Caco-2 (cell line): ENCODE measurements at places on chromosomes 7 and 10. TPM values are rescaled to one million over a fixed set of nuclear protein-coding genes. Genes with fewer than 3 reads are reported as not detected.

The TCAF2 gene
- total RNA-seq: 0.05 TPM in 1 of 2 replicates, not detected in the other

DNA sequence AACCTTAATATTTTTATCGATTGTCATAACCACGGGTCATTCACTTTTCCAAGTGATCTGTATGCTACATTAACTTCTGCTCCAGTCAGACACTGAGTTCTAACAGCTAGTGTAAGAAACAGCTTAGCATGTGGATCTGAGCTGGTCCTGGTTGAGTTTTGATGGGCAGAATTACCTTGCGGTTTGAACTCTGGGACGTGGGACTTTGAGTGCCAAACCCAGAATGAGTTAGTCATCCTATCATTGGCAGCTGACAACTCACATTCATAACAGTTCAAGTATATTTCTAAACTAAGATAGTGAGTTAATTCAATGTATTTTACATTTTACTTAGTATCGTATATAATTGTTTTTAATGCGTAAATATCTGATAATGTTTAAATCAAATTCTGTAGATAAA is 43.2 kb downstream of the C7orf33 start:
- no peak overlapping the region for H3K27ac ChIP-seq
- DNase-seq: no peak
- no peak overlapping the region for H3K4me3 ChIP-seq

GRCh38 chr7:22944510-22944909 is 69.4 kb downstream of the HYCC1 start:
- no peak overlapping the region for H3K4me3 ChIP-seq
- H3K36me3 ChIP-seq: no peaks in the 10 kb centered on the region
- no peak for DNase-seq
- H3K4me1 ChIP-seq: peaks cover 6% of the 10 kb centered on the region; the same call in 1 of the 2 replicates

The UCN3 gene
- total RNA-seq: not detected in 2 replicates

The POU6F2 gene
- 3.1 and 3.9 TPM in 2 replicates for total RNA-seq

- peak; percentile 59 for DNase-seq
- no peaks in the 10 kb centered on the region for H3K27me3 ChIP-seq
- H3K36me3 ChIP-seq: no peaks in the 10 kb centered on the region
- no peak overlapping the region for H3K27ac ChIP-seq
Measured at GRCh38 chr10:101840741-101841453, 2.7 kb downstream of the KCNIP2 start.

GRCh38 chr7:127254163-127254684 is 1.5 kb upstream of the GRM8 start:
- no peaks in the 10 kb centered on the region for H3K36me3 ChIP-seq
- no peak overlapping the region for H3K4me3 ChIP-seq
- peaks cover 12% of the 10 kb centered on the region for H3K27me3 ChIP-seq

GRCh38 chr10:86706401-86706841 is 38.1 kb downstream of the LDB3 start:
- H3K27ac ChIP-seq: no peak overlapping the region
- no peaks in the 10 kb centered on the region for H3K27me3 ChIP-seq
- DNase-seq: no peak
- H3K4me3 ChIP-seq: no peak overlapping the region
- peaks cover 6% of the 10 kb centered on the region for H3K4me1 ChIP-seq

DNA sequence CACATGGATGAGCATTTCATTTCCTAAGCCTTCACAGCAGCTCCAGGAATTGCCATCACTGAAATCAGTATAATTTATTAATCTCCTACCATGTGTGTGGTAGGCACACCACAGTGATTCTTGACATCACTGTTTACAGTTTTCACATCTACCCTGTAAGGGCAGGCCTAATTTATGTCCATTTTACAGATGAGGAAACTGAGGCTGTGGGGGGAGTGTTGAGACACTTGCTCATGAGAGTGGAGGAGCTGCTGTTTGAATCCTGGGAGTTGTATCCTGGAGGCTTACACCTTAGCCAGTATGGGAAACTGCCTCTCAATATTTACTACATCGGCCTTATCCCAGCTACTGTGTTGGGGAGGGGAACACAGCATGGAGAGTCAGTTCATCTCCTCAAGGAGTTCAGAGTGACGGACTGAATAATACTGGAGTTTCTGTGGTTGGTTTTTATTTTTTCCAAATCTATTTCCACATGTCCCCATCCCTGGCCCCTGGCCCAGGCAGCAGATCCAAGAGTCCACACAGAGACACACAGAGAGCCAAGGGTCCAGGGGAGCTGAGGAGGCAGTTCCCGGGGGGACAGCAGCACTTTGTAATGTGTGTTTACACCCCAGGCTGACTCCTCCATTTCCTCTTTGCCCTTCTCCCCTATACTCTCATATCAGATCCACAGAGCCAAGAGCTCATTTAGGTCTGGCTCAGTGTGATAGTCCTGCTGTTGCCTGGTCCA is 13.2 kb downstream of the UBTD1 start:
- no peak overlapping the region for H3K27ac ChIP-seq
- no peaks in the 10 kb centered on the region for H3K27me3 ChIP-seq
- no peaks in the 10 kb centered on the region for H3K4me1 ChIP-seq
- H3K36me3 ChIP-seq: no peaks in the 10 kb centered on the region
- no peak for DNase-seq

The PRPS1L1 gene
- total RNA-seq: not detected in 2 replicates

DNA sequence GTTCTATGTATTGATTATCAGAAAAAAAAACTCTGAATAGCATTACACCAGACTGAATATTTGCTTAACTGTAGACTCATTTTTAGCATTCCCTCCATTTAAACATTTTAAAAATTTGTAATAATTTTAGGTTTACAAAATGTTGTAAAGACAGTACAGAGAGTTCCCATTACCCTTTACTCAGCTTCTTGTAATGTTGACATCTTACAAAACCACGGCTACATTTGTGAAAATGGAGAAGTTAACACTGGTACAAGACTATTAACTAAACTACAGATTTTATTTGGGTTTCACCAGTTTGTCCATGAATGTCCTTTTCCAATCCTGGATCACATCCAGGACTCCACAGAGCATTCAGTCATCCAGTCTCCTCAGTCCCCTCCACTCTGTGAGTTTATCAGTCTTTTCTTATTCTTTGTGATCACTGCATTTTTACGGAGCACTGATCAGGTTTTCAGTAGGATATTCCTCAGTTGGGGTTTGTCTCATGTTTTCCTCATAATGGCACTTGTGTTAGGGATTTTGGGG is 130.0 kb upstream of the EEPD1 start:
- H3K27ac ChIP-seq: no peak overlapping the region
- DNase-seq: no peak
- H3K4me1 ChIP-seq: no peaks in the 10 kb centered on the region
- H3K27me3 ChIP-seq: no peaks in the 10 kb centered on the region

GRCh38 chr7:132158841-132159240 is 417.4 kb downstream of the PLXNA4 start:
- no peak for DNase-seq
- H3K4me1 ChIP-seq: no peaks in the 10 kb centered on the region
- H3K4me3 ChIP-seq: no peak overlapping the region
- no peaks in the 10 kb centered on the region; the same call in 1 of the 2 replicates for H3K27me3 ChIP-seq
- H3K36me3 ChIP-seq: no peaks in the 10 kb centered on the region

GRCh38 chr10:70513848-70514309 is 35.3 kb downstream of the PALD1 start:
- no peaks in the 10 kb centered on the region for H3K27me3 ChIP-seq
- no peak overlapping the region for H3K4me3 ChIP-seq
- no peak overlapping the region for H3K27ac ChIP-seq

The SFMBT2 gene
- total RNA-seq: not detected in 2 replicates

DNA sequence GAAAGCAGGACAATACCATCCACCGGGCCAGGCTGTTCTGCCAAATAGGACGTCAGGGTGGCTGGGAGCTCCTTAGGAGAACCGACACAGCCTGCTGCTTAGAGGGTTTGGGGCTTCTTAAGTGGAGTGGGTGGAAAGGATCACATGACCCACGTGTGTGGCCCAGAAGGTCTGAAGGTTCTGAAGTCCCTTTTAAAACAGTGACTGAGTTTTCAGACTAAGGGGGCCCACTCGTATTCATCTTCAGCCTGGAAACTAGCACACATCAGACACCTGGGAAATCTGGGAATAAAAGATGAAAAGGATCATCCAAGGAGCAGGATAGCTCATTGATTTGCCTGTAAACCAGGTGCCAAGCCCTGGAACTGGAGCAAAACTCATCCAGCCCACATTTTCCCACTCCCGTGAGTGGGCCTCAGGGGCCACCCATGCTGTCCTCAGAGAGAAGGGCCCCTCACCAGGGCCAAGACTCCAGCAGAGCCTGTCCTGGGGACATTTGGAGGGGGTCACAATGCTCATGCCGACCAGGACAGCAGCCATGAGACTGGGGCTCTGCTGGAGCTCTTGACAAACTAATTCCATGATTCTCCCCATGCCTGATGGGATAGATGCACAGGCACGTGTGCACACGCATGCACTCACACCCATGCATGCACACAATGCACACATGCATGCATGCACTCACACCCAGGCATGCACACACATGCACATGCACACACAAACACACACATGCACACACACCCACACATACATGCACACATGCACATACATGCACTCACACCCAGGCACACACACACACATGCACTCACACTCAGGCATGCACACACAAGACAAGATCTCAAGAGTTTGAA is 168.8 kb upstream of the PPP2R2D start:
- no peak overlapping the region for H3K27ac ChIP-seq
- H3K4me1 ChIP-seq: peaks cover 17% of the 10 kb centered on the region
- no peaks in the 10 kb centered on the region for H3K27me3 ChIP-seq
- no peaks in the 10 kb centered on the region for H3K36me3 ChIP-seq

- no peaks in the 10 kb centered on the region for H3K36me3 ChIP-seq
- H3K27ac ChIP-seq: no peak overlapping the region
- H3K27me3 ChIP-seq: no peaks in the 10 kb centered on the region
- no peak for DNase-seq
- no peak overlapping the region for H3K4me3 ChIP-seq
- no peaks in the 10 kb centered on the region; the same call in 1 of the 2 replicates for H3K4me1 ChIP-seq
Measured at GRCh38 chr10:126663328-126663727, 7.2 kb downstream of the C10orf90 start.

The FGL2 gene
- total RNA-seq: not detected in 2 replicates

The MOGAT3 gene
- total RNA-seq: 6.3 and 8.1 TPM in 2 replicates

The GSAP gene
- 25.7 and 27.1 TPM in 2 replicates for total RNA-seq

DNA sequence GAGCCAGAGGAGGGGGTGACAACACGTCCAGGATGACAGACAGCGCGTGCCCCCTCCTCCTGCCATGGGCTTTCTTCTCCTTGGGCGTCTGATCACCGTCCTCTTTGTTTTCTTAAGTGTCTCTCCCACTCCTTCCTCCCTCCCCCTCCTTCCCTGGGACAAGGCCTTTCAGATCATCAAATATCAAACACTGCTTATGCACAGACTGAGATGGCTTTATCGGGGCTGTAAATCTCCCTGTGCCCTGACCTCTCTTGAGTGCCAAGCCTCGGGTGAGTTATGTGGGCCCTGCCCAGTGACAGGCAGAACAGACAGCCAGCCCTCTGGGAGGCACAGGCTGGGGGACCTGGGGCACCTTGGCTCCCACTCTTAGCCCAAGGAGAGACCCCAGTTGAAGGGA is 116.4 kb downstream of the C10orf105 start:
- DNase-seq: no peak
- H3K27ac ChIP-seq: no peak overlapping the region
- peaks cover 3% of the 10 kb centered on the region; the same call in 1 of the 2 replicates for H3K4me1 ChIP-seq
- H3K36me3 ChIP-seq: no peaks in the 10 kb centered on the region
- H3K27me3 ChIP-seq: no peaks in the 10 kb centered on the region
- no peak overlapping the region for H3K4me3 ChIP-seq

DNA sequence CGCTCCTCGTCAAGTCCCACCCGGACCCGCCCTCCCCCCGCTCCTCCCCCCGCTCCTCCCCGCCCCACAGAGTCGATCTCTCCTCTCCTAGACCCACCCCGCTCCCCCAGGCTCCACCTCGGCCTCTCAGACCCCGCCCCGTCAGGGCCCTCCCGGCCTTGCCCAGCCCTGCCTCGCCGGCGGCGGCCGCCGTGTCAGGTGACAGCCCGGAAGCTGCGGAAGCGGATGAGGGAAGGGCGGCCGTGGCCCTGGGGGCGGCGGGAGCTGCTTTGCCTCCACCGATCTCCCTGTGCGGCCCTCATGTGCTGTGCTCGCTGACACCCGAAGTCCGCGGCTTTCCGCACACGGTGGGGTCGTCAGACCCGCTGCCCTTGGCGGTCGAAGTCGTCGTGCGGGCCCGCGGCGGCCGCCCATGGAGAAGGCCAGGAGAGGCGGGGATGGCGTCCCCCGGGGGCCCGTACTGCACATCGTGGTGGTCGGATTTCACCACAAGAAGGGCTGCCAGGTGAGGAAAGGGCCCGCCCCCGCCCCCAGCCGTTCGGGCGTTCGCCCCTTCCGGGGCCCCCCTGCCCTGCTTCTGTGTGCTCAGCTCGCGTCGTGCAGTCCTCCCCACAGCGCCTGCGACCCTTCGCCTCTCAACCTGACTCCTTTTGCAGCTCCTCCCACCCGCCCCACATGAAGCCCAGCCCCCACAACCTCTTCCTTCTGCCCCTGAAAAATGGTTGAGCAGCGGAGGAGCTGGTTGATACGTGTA is at the start of gene AVL9:
Gene AVL9 (plus strand): TSS at position 192 of the 754 bp plus-strand sequence. CDS start 221 bp downstream, at position 413.
- H3K4me3 ChIP-seq: peak within 1 kb of the TSS; percentile 93
- DNase-seq: peak; percentile 99
- peak within 1 kb of the TSS; percentile 83 for H3K27ac ChIP-seq
- no peaks in the 10 kb centered on the region for H3K27me3 ChIP-seq
- 0 out of 2 replicates have a peak, but pooled peaks cover 9% of the 10 kb centered on the region for H3K4me1 ChIP-seq

The SCART1 gene
- total RNA-seq: 0.70 and 0.73 TPM in 2 replicates

- H3K27me3 ChIP-seq: no peaks in the 10 kb centered on the region
- no peaks in the 10 kb centered on the region for H3K4me1 ChIP-seq
- no peak for DNase-seq
Measured at GRCh38 chr10:127306479-127306878, 110.1 kb upstream of the INSYN2A start.
